ENCODE measurements at places on chromosomes 5 and 9.

- DNase-seq = no peak
Observed at GRCh38 chr9:131405858-131406537, 12.1 kb downstream of the PRRC2B start.

GRCh38 chr5:3430691-3431090 is 164.9 kb upstream of the IRX1 start:
- DNase-seq = no peak

DNA sequence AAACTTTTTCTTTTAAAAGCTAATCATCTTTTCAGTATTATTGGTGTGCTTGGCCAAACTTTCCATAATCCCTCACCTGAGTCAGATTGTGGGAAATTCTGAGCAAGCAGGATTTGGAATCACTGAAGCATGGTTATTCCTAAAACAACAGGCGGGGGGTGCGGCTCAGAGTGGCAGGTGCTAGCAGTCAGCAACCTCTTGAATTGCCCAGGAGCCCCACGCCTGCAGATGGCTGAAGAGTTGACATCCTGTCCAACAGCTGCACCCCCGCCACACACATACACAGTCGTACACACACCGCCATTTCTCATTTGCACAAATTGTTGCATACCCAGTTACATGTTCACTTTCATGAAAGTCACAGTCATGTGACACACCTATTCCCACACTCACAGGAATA is 96.6 kb downstream of the LHX2 start:
- DNase-seq = no peak

DNA sequence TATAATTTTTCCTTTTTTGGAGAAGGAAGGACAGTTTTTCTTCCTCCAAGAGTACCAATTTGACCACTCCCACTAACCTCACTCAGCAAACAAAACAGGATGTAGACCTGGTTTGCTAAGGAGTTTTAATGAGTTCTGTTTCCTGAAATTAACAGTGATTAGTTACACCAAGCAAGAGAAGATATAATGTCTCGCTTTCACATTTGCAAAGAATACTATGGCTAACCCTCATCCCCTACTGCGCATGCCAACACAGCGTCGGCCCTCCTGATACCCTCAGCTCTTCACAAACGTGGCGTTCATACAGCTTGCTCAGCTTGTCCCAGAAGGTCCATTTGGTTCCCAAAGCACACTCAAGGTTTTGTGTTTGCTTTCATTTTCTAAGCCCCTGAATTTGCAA is 41.9 kb upstream of the IPPK start:
- DNase-seq = peak; percentile 40

DNA sequence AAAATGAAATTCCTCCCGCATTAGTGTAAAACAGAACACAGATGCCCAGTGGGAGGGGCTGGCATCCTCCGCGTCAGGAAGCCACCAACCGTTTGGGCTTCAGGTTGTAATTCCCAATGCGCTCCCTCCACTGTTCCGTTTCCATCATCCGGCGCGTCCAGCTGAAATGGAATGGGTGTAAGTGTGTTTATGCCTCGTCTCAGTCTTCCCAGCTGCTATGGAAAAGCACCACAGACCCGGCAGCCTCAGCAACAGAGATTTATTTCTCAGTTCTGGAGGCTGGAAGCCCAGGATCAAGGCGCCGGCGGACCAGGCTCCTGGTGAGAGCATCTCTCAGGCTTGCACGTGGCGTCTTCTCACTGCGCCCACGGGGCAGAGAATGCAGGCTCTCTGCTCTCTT is 20.4 kb downstream of the KCNT1 start:
- no peak for DNase-seq

DNA sequence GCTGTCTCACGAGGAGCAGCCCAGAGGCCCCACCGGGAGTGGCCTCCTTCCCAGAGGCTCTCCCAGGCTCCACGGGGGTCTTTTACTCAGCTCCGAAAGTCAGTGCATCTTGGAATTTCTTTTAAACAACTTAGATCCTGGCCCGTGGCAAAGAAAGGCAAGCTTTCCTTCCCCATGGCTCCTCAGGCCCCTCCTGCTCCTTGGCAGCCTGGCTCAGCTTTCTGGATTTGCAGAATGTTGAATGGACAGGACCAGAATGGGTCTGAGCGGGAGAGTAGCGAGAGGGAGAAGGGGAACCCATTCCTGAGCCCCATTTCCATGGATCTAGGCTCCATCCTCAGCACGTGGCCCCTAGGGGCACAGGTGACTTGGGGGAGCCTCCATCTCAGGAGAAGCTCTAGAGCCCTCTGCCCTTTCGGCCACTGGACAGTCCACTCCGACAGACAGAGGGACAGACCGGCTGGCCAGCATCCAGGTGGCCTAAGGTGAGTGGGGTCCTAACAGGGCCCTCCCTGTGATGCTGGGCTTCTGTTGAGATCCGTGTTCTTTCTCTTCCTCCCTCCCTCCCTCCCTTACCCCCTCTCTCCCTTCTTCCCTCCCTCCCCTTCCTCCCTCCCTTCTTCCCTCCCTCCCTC is 173.9 kb upstream of the PPP1R26 start:
- DNase-seq = no peak

GRCh38 chr9:86589273-86589672 is 235.1 kb upstream of the TUT7 start:
- no peak for DNase-seq

- DNase-seq = no peak
Observed at GRCh38 chr9:127767410-127767809, 11.1 kb downstream of the SH2D3C start.

- DNase-seq = no peak
Observed at GRCh38 chr5:72210888-72211678, 103.8 kb downstream of the MAP1B start.

DNA sequence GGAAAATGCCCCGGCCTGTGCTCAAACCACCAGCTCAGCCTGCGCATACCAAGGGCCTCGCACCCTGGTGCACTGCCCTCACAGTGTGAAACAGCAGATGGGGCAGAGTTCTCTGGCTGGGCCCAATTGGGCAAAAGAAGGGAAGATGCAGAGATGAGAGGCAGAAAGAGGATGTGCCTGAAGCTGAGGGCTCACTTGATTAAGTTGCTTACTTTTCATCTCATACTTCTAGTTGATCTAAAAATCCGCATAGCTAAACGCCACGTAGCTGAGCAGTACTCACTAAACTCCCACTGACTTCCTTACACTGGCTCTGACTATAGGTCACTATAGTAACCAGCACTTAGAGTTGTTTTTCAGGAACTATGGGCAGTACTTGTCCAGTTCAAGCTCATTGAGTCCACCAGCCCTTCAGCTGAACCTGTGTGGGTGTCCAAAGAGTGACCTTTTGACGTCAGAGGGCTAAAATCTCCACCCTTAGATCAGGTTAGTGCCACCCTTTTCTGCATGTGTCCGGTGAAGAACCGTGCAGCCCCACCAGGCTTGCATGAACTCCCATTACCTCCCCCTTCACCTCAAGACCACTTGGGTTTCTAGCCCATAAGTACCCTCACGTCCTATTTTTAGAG is 215.2 kb downstream of the AUH start:
- no peak for DNase-seq

DNA sequence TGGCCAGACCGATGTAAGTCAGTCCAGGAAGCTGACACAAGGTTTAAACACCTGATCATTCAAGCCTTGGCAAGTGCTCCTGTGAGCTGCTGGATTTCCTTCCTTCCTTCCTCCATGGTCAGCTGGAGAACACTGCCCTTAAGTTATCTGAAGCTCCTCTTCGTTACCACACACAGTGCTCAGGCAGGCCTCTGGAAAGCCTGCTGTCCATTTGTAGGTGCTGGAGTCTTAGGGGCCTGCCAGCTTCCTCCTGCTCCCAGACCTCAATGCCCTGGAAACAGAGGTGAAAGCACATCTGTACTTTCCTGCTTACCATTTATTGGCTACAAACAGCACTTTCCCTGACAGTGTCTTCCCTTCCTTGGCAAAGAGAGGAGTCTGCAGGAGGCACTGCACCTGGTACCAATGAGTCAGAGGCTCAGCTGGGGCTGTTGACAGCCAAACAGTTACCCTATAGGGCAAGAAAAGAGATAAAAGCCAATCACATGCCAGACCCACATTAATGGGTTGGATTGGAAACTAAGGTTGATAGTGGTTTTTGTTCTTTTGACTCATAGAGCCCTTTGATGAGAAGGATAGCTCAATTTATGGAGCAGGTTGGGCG is 72.6 kb upstream of the PUM3 start:
- no peak for DNase-seq

DNA sequence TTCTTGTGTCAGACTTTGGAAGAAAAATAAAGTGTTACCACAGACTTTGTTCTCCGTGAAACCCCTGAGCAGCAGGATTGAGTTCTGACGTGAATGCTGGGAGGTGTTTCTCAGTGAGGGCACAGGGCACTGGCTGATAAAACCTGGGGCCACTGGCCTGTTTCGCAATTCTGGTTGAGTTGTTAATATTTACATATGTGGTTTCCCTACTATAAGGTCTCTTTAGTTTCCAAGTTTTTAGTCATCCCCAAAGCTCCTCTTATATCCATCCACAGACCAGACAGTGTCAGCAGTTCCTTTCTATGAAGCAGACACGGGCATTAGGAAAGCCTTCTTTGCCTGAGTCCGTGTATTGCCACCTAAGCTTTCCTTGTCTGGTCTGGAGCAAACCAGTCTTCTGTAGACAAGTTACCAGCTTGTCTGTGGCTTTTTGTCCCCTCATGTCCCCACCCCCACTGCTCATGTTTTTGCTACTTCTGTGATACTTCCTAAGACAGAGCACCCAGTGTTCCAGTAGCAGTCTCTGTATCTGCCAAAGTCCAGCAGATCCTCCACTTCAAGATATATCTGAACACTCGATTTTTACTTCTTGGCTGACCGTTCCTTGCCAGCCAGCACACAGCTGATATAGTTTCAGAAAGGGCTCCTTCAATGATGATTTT is 42.0 kb downstream of the ACO1 start:
- DNase-seq = no peak

DNA sequence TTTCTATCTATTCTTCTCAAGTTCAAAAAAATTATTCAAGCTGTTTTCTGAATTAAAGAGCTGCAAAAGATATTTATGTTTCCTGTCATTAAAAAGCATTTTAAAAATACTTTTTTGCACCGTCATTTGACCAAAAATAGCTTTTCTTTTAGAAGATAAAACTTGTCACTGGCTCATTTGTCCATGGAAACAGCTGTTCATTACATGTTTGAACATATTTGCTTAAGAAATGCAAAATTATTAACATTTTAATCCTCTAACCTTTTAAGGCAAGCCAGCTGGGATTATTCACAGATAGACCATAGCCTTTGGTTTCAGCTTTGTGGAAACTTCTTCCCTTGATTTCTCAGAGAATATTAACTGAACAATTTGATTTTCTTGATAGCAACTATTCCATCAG is 393.9 kb downstream of the TUSC1 start:
- DNase-seq = no peak

DNA sequence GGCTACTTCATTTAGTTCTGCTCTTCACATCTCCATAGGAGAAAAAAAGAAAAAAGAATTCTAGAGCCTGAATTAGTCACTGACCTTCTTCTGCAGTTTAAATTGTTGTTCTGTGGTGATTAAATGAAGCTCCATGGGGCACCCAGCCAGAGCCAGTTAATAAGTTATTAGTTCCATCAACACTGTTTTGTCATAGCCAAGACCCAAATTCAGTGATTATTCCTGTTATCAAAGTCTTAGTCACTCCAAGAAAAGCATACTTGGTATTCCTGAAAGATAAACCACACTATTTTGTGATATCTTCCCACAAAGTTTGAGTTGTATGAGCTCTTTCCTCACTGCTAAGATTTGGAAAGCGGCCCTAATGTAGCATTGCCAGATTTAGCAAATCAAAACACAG is 134.8 kb upstream of the RGMB start:
- DNase-seq = no peak

GRCh38 chr9:70529377-70529776 is 114.9 kb upstream of the KLF9 start:
- no peak for DNase-seq

- DNase-seq = no peak
Observed at GRCh38 chr9:38629511-38629910, 9.1 kb upstream of the ANKRD18A start.

GRCh38 chr9:137317718-137318511 is 15.8 kb upstream of the NRARP start:
- DNase-seq = no peak

DNA sequence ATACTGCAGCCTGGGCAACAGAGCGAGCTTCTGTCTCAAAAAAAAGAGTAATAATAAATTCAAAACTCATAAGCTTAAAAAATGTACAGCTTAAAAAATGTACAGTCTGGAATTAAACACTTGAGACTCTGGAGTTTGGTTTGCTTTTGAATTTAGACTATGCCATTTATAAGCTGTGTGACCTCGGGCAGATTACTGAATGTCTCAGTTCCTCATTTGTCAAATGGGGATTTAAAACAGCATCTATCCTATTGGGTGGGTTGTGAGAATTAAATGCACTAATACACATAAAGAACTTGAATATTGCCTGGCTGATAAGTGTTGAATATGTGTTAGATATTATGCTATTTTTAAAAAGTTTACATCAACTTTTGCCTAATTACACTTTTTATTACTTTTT is 98.4 kb downstream of the SCAMP1 start:
- no peak for DNase-seq

DNA sequence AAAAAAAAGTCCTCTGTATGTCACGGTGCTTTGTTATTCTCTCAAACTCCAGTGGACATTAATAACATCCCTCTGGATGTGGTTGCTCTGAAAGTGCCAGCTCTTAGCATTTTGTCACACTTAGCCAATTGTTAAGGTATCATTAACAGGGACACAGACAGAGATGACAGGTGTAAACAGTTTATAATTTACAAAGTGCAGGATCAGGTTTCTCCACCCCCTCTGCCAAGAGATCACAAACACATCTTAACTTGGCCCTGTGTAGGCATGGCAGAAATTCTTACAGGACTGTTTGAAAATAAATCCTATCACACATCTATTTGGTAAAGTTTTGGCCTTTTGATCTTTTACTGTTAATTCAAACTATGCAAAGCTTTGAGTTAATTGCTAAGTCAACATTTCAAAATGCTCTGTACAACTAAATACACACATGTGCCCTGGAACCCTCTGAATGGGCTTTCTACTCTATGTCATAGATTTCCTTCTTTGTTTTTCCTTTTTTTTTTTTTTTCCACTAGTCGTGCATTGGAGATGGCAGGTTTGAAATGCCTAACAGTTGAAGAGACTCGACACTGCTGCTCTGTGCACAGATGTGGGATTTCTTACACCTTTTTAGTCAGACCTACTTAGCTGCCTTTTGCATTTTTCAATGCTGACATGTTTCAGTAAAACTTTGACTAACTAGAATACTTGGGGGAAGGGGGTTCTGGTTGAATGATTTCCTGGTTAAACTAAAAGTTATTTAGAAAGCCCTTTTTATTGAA is 41.7 kb downstream of the SEMA6A start:
- no peak for DNase-seq

DNA sequence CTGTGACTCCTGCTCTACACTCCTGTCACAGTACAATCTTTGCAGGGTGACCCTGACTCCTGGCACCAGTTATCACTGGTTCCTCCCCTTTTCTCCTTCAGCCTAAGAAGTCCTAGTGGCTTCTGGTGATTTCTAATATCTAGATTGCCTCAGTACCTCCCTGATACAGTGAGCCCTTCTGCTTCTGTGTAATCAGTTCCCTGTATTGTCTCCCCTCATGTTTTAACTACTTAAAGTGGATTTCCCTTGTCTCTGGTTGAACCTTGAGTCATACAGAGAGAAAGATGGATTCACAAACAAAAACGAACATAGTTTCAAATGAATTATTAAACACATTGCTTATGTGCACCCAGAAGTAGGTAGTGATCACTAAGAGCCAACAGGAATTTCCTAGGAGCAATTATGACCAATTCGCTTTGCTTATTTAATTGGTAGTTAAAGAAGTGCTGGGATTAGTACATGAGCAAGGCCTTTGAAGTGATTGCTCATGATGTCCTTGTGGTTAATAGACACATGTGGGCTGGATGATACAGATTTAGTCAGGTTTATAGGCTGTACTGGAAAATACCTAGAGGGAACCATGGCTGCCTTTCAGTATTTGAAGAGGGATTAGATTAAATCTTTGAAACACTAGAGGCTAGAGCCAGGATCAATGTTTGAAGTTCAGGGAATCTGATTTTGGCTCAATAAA is 145.8 kb upstream of the MEF2C start:
- DNase-seq = no peak

Measured in CD4-positive, alpha-beta T cell treated with Interleukin-2 at 100 ng/mL for 4 hours (primary cell).